ENCODE measurements at places on chromosomes 2 and 18.

DNA sequence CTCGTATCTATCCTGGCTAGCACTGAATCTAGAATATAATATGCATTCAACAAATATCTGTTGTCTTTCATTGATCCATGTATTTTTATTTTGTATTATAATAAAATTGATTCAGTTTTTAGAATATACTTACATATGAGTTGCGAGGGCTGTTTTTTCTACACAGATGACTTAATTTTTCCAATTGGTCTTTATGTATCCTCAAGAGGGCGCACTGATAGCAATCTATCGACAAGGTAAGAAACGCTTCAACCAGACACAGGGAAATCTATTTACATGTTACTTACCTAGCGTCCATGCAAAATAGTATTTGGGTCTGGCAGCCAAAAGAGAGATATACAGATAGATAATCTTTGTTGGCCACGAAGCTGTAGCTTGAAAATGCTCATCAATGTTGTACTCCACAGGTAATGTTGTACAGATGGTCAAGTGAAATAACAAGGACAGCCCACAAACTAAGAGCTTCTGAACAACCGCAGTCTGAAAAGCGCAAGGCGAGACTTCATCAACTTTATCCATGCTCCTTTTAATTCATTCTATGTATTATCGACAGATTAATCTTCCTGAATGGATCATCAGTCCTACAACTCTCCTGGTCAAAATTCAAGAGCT is 35.5 kb upstream of the KIDINS220 start:
- DNase-seq, result peak; percentile 85

DNA sequence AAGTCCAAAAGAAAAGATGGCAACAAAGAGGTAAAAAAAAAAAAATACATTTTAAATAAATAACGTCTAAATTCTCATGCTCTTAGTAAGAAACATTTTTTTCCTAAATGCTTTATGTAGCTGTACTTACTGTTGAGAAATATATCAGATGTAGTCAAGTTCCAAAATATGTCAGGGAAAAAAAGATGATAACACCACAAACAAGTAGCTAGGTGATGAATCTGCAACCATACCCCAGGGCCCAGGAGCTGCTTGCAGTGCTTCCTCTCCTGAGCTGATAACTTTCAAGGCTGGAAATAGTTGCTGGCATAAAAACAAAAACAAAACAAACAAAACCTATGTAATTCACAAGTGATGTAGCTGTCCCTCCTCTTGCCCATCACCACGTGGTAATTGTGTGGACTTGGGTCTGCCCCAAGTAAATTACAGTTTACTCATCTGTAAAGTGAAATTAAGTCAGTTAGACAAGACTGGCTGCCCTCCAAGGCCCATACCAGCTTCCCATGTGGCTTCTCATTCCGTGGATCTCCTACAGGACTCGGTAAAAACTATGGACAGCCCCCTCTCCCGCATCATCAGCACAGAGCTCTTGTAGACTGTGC is 82.6 kb downstream of the SP100 start:
- no peak for DNase-seq

- peak; percentile 80 for DNase-seq
These were observed 580 bp upstream of the NDUFV2 start for GRCh38 chr18:9101730-9102507.

- no peak for DNase-seq
These were observed 130.0 kb downstream of the NDUFA10 start for GRCh38 chr2:239895116-239895515.

GRCh38 chr18:13676471-13676870 is 49.9 kb downstream of the FAM210A start:
- DNase-seq, result no peak

DNA sequence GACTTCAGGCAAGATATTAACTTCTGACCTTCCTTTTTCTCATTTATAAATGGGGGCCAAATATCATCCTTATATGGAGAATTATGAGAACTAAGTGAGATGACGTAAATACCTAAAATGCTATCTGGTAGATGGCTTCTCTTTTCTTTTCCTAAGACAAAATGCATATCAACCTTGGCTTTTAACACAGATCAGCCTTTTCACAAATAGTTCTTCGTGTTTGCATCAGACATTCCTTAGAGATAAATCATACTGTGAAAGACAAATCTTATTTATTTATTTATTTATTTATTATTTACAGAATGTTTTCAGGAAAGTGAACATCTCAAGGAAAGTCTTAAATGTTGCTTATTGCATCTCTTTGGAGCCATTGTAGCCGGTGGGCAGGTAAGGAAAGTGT is 62.8 kb downstream of the NBEAL1 start:
- no peak for DNase-seq

GRCh38 chr2:240156435-240157146 is 16.1 kb upstream of the OTOS start:
- no peak for DNase-seq

DNA sequence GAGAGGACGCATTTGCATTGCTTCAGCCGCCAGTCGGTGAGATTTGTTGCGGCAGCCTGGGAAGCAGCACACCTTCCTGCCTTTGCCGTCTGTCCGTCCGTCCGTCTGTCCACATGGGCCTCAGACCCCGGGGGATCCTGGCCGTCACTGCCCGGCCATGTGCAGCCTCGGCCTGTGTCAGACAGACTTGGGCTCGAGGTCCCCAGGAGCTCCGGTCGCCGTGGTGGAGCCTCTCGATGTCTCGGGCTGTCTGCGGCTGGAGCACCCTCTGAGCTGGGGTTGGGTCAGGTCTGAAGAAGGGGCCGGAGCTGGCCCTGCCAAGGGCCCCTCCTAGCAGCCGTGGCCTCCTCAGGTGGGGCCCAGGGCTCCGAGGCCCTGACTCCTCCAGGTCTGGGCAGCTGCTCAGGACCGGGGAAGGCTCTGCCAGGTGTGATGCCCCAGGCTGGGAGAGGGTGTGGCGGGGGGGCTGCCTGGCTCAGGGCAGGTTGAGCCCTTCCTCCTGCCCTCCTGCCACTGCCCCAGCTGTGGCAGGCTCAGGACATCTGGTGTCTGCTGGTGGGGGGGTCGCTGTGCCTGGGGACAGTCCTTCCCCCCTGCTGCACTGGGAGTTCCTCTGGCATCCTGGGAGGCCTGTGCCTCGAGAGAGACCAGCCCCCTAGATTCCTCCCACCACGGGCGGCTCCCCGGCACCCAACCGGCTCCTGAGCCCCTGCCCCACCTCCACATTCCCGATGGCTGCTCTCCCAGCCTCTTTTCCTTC is 11.8 kb downstream of the NEU4 start:
- DNase-seq, result no peak

Data from hematopoietic multipotent progenitor cell treated with erythropoietin and hydrocortisone succinate and interleukin-3 and kit ligand, for 6 days (in vitro differentiated cells).